ENCODE measurements at places on chromosomes 13 and 19. TPM values are rescaled to one million over a fixed set of nuclear protein-coding genes. Genes with fewer than 3 reads are reported as not detected.
A peak's percentile ranks its signal among the peaks of the same experiment; 100 is the strongest.

MAG gene
- total RNA-seq = not detected

- DNase-seq = no peak
These were observed 232.1 kb downstream of the TDRD3 start for GRCh38 chr13:60629158-60629557.

- DNase-seq = no peak
These were observed 765.6 kb downstream of the DIAPH3 start for GRCh38 chr13:59398127-59398526.

DNA sequence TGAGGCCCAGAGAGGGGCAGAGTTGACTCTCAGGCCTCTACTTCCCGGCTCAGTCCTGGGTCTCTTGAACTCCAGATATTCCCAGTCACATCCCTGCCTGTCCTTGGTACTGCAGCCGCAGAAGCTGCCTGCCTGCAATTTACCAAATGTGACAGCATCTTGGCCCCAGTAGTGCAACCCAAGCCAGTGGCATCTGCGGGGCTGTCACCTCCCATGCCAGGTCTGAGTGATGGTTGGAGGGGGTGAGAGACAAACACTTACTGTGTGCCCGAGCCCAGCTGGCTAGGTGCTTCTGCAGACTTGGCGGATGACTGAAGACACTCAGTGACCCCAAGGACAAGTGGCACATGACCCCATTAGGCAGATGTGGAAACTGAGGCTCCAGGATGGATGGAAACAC lies 18.4 kb downstream of the ZNRF4 start:
- DNase-seq = no peak

DNA sequence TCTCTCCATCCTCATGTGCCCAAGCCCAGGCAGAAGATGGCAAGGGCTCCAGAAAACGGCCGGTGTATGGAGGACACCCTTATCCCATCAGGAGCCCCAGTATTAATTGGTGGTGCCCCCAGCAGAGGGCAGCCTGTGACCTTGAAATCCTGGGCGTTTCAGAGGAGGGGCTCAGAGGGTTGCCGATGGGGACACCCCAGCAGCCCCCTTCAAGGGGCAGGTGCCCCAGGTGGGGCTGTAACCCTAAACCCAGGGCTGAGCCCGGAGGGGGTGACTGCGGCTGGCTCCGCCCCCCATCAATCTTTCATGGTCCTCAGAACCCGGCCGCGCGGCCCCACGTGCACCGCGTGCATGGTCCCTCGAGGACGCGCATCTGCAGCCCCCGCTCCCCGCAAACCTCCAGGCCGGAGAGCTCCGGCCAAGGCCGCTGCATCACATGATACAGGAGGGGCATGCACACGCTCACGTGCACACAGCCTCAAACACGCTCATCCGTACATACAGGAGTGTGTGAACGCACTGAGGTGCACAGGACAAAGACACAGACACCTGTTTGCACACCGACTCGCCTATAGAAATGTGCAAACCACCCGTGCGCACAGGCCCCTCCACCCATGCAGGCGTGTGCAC lies 949 bp downstream of the RAB3A start:
- DNase-seq = no peak

DNA sequence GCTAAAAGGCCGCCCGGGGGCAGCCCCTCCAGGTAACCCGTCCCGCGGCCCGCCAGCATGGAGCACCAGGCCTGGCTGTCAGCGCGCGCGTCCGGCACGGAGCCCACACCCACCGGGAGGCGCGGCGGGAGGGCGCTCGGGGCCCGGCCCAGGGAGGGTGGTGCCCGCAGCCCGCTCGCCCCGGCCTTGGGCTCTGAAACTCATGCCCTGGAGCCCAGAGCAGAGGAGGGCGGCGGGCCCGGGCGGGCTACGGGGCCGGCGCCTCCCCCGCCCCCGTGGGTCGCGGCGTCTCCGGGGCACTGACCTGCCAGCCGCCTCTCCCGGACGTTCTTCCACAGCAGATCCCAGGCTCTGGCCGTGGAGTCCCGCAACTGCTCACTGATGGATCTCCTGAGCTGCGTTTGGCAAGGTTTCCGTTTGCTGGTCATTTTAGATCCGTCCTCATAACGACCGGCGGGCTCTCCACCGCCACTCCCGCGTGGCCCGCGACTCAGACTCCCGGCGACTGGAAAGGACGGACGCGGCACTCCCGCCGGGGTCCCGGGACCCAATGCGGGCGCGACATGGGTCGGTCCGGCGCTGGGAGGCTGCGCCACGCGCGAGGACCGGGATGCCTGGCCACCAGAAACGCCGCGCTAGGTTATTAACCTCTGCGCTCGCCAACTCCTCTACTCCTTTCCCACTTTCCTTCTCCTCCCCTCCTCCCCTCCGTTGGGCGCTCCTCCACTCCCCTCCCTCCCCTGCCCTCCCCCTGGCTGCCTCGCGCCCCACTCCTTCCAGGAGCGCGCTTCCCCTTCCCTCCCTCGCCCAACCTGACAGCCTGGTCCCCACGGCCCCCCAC lies 64.7 kb upstream of the STARD13 start:
- peak; percentile 91 for DNase-seq

All from mesenteric fat pad (tissue), 1 donor.